ENCODE measurements at places on chromosomes 7 and 10.

- no peak for DNase-seq
Observed at GRCh38 chr7:46178661-46179060, 257.6 kb upstream of the IGFBP3 start.

DNA sequence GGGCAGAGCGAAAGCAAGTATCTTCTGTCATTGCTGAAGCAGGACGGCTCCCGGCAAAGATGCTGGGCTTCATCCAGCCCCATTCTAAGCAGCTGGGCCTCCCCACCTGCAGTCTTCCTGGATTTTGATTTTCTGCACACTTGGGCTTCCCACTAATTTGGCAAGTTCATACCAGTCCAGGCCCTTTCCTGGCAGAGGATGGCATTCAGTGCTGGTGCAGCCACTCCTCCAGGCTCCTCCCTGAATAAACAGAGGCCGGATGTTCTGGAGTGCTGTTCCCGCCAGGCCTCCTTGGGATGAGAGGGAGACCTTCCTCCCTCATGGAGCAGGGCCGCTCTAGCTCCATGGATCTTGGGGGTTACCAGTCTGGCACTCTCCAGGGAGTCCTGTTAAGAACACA lies 3.4 kb downstream of the BAG3 start:
- no peak for DNase-seq

DNA sequence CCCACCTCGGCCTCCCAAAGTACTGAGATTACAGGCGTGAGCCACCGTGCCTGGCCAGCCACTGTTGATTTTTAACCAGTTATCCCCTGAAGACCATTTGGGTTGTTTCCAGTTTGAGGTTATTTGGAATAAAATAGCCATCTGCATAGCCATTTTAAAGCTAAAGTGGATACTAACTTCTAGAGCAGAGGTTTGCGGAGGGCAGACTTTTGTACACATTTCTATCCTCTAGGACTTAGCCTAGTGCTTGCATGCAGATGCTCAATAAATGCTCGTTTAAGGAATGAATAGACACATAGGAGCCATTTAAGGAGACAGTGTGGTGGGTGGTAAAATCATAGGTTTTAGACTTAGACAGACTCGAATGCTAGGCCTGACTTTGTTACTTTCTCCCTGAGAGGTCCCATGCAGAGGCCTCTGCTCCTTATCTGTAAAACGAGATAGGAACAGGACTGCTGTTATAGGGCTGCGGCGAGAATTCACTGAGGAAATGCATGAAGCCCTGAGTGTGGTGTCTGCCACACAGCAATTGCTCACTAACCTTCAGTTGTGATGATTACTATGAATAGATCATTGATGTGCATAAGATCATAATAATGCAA lies 75.9 kb downstream of the PFKFB3 start:
- DNase-seq = no peak

DNA sequence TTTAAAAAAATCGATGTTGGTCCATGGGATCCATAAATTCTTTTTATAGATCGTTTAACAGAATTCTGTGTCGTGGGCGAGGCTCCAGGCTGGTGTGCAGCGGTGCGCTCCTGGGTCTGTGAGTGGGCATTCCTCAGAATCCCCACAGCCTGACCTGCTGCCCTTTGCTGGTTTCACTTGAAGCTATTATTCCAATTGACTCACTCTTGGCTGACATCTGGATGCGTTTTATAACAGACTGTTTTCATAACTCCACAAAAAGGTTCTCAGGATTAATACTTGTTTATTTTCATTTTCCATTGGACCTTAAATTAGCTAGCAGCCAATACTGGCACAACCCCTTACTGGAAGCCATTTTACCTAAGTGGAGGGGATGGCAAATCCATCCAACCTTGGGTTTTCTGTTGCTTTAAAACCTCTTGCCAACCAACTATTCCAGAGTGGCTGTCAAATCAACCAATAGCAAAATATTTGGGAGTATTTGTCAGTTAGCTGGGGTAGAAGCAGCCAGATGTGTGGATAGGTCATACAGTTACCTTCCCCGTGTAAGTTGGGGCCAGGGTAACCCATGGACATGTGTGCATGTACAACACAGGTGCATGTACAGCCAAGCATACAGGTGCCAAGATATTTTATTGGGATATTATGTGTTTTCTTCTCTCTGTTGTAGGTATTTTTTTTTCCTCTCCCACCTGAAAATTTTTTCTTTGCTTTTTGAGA lies 160.7 kb upstream of the ZNF32 start:
- no peak for DNase-seq

DNA sequence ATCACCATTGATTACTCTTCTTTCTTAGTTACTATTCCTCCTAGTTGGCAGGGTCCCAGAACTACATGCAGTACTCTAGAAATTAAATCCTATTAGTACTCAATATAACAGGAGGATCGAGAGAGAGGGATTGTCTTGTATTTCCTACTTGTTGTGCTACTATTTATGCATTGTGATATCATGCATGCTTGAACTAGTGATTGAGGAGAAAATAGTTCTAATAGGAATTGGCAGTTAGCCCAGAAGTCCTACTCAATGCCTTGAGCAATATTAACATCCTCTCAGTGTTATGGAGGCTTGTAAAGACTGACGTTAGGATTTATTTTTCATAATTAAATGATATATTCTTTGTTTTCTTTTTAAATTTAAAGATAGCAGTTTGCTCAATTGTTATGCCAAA lies 67.4 kb downstream of the FOXP2 start:
- DNase-seq = no peak

GRCh38 chr7:18345641-18346234 lies 149.8 kb upstream of the HDAC9 start:
- peak; percentile 6 for DNase-seq

DNA sequence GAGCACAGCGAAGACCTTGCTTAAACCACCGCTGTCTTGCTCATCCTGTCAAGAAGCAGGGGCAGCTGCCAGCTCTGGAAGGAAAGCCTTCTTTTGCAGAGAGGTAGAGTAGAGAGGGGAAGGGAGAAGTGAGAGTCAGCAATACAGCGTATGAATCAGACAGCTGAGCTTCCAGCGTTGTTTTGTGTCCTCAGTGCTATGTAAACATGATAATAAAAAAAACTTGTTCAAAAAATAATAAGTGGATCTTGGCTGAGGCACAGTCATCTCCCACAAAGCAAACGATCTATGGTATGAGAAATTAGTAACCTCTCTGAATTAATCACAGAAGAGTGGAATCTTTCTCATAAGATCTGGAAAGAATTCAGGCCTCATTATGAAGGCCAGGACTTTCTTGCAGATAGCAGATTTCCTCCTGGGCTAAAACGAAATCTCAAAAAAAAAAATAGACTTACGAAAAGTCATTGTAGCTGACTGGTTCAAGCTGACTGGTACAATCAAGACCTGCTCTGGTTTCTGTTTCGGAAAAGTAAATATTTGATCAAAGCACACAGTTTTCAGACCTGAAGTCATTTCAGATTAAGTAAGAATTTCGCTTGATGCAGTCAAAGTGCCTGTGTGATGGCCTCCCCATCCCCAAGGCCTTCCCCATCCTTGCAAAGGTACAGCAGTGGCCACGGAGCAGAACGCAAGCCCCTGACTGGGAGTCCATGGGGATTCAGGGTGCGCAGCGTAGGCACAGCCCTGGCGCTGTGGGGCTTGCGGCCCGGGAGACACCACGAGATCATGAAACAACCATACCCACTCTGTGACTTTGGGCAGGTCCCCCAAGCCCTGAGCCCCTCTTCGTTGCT lies 29.4 kb downstream of the CHST15 start:
- DNase-seq = no peak

- no peak for DNase-seq
Observed at GRCh38 chr10:62305813-62306212, 37.2 kb upstream of the RTKN2 start.

DNA sequence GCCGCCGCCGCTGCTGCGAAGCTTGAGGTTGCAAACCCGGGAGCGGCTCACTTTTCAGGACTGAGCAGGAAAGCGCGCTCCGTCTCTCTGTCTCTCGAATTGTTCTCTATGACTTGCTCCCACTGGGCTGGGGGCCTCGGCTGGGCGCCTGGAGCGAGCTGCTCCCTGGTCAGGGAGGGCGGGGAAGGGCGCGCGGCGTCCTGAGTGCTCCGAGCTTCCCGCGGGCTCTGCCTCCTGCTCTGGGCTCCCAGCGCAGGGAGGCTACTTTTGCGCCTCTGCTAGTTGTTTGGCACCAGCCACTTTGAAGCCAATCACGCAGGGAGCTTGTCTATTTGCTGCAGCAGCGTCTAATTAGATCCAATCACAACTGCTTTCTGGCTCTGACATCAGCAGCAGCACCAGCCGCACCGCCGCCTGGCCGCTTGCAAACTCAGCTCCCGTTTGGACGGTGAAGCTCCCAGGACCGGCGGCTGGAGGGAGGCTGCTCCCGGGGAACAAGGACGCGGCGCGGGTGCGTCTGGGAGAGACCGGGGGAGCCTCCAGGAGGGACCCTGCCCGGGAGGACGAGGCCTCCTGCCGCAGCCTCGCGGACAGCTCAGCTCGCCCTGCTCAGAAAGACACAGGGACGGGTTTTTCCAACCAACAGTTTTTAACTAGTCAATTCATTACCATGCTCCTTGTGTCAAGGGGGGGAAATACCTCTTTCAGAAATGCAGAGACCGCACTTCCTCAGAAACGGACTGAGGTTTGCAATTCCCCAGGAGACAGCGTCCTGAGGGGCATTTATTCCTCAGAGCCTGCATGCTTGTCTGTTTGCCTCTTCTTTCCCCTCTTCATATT lies at the start of gene ADARB2:
Gene ADARB2 (minus strand): TSS at position 304 of the 840 bp plus-strand sequence.
- DNase-seq = no peak

DNA sequence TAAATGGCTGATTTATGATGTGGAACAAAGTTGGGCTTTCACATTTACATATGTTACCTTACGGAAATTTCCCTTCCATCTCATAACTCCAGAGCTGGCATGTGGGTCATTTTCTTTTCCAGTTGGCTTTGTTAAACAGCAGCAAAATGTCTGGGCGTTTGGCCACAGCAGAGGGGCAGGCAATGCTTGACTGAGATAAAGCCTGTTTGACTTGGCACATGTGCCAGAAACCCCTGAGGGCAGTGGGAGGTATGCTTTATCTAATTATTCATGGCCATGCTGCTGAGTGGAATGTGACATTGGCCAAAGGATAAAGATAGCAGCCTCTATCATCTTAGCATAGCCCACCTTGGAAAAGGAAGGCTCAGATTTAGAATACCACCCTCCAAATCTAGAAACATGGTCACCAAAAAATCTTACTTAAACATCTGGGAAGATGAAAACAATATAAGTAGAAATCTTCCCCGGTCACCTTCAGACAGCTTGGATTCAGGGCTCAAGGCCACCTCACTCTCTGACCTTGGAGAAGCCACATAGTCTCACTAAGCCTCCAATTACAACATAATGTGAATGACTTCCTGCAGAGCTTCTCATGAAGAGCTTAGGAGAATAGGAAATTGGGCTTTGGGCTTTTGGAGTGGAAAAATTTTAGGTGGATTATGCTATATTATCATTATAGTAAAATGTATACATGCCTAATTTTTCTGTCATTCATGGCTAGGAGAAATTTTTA lies 101.5 kb downstream of the GRM3 start:
- DNase-seq = no peak

- DNase-seq = no peak
Observed at GRCh38 chr7:20225384-20225783, 8.2 kb upstream of the MACC1 start.

GRCh38 chr7:3415861-3416312 lies 114.8 kb downstream of the SDK1 start:
- DNase-seq = no peak

GRCh38 chr7:93228302-93228701 lies 2.0 kb upstream of the HEPACAM2 start:
- DNase-seq = no peak

DNA sequence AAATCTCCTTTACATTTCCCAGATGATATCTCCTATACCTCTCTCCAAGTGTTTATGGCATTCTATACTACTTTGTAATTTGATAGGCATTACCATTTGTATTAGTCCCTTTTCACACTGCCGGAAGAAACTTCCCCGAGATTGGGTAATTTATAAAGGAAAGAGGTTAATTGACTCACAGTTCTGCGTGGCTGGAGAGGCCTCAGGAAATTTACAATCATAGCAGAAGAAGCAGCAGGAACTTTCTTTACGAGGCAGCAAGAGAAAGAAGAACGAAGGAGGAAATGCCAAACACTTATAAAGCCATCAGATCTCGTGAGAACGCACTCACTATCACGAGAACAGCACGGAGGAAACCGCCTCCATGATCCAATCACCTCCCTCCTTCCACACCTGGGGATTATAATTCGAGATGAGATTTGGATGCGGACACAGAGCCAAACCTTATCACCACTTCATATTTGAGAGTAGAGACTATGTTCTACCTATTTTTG lies 1194.6 kb downstream of the SORCS1 start:
- no peak for DNase-seq

DNA sequence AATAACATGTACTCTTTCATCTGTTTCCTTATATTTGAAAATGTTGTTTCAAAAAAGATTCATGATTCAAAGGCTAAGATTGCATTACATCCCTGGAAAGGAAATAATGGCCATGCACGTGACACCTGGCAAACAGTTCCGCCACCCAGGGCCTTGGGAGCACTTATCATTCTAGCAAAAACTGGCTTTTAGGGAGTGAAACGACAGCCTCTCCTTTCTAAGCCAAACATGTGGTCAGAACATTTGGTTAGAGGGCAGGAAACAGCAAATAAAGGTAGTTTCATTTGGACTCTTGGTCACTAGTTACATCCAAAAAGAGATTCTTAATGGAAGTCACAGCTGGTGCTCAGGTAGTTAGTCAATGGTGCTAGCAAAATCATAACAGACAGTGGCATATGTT lies 83.5 kb downstream of the FAS start:
- DNase-seq = no peak

GRCh38 chr10:104252368-104252767 lies 2.3 kb upstream of the GSTO1 start:
- no peak for DNase-seq

DNA sequence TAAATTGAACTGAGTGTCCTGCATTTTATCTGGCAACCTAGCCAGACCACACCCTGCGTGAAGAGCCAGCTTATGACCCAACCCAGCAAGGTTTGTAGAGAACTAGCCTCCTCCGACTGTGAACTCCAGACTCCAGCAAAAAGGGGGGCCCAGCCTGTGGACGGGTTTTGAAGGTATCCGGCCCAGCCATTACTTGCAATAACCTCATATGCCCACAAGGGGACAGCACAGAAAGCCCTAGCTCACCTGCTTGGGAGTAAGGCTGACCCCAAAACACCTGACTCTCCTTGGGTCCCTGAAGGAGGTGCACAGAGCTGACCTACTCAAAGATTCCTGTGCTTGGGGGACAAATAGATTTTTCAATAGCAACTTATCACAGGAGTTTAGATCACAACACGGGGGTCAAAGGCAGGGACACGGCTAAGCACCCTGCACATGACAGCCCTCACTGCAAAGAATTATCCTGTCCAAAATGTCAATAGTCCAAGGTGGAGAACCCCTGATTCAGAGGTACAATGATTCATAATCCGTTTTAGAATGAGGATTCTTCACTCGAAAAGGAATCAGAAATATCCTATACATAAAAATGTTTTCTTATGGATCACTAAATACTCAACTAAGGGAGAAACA lies 4.6 kb downstream of the TRPV6 start:
- DNase-seq = peak; percentile 6
